ENCODE measurements at places on chromosomes 7 and 10.

- no peak for DNase-seq
These were observed 27.9 kb downstream of the C7orf25 start for GRCh38 chr7:42883950-42884349.

- no peak for DNase-seq
These were observed 136.0 kb upstream of the RSU1 start for GRCh38 chr10:16953270-16953669.

- no peak for DNase-seq
These were observed 11.1 kb upstream of the ANAPC16 start for GRCh38 chr10:72204724-72205123.

- no peak for DNase-seq
These were observed 45.4 kb downstream of the FAM53B start for GRCh38 chr10:124698545-124699469.

DNA sequence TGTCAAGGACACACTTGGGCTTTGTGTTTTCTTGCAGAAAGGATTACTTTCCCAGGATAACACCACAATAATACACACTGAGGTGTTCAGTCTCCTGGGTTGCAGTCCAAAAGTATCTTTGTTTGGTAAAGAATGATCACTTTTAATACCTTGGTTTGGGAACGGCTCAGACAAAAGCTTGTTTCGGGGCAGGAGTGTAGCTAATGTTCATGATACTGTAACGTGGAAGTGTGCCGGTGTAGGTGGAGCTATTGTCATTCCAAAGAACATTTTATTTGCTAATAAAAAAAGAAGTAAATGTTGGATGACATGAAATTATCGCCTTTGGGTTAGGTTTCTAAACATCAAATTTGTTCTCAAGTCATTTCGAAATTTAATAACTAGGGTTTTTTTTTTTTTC is 1.2 kb downstream of the EIF4H start:
- no peak for DNase-seq

DNA sequence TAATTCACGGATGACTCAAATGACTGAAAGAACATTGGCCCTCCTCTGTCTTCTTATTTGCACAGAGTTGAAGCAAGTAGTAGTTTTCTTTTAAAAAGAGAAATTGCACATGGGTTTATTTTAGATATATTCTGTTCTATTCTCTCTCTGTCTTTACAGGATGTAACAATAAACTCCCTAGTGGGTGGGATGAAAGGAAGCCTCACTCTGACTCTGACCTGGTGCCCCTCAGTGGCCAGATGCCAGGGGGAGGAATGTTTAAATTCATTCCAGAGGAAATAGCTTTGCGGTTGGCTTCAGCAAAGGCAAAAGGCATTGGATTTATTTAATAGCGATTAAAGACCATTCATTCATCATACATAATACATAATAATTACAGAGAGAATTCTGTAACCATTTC is 156.4 kb upstream of the MTPN start:
- no peak for DNase-seq

DNA sequence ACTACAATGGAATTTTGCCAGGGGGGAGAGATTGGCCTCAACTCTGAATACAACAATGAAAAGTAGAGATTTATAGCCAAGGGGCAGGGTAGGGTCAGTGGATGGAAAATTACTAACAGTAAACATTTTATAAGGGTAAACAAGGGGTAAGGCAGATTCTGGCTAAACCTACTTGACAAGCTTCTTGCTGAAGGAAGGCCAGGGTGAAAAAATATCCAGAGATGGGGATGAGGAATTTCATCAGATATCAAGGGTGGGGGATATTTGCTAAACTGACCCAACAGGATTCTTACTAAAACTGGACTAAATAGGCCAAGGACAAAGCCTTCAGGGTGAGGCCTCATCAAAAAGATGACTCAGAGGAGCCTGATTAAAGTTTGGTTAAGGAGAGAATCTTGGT is 156.3 kb downstream of the RTKN2 start:
- no peak for DNase-seq

GRCh38 chr7:81973117-81973516 is 203.3 kb upstream of the HGF start:
- no peak for DNase-seq

GRCh38 chr10:49362596-49363260 is 33.2 kb downstream of the DRGX start:
- DNase-seq, result no peak

DNA sequence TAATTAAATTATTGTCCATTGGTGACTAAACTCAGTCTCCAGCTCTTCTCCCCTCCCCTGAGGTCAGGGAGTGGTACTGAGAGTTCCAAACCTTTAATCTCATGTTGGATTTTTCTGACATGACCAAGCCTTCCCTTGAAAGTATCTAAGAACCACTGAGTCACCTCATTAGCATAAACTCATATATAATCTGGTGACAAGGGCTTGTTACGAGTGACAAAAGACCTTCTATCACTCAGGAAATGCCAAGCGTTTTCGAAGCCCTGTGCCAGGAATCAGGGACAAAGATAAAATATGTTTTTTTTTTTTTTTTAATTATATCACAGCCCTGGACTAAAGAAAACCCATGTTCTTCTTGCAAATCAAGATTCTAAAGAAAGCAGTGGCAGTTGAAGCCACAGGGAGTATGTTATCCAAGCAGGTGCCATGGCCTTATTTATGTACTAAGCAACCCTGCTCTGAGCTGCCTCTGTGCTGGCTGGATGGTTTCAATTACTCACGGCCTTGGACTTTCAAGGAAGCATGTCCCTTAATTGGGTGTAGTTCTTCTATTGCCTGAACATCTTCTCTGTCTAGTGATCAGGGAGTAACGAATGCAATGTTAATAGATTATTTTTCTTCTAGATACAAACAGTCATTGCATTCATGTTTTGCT is 169.0 kb upstream of the PRKCQ start:
- DNase-seq, result no peak

DNA sequence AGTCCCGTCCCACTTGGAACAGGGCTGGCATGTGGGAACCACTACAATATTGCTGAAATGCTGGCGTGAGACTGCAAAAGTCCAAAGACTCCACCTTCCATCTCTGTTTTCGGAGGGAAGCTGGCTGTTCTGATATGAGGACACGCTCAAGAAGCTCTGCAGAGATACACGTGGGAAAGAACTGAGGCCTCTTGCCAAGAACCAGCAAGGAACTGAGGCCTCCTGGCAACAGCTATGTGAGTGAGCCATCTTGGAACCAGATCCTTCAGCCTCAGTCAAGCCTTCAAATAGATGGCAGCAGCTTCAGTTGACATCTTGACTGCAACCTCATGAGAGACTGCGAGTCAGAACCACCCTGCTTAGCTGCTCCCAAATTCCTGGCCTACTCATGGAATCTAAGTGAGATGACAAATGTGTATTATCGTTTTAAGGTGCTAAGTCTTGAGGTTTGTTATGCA is 30.8 kb downstream of the SGMS1 start:
- no peak for DNase-seq

- no peak for DNase-seq
These were observed 14.3 kb downstream of the PRF1 start for GRCh38 chr10:70588255-70588654.

DNA sequence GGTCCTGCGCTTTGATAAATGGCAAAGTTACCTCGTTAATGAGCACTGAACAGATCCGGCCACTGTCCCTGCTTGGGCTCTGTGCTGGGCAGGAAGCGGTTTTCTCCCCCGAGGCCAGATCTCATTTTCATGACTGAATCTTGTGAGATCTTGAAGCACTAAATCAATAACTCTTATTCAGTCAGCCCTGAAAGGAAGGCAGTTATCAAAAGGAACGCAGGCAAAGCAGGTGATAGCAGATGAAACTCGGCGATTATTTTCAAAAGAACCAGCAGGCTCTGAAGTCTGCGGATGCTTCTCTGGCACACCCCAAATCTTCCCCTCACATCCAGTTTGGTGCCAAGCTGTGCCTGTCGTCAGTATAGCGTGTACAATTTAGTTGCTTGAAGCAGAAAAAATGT is 228.7 kb downstream of the BAMBI start:
- no peak for DNase-seq

DNA sequence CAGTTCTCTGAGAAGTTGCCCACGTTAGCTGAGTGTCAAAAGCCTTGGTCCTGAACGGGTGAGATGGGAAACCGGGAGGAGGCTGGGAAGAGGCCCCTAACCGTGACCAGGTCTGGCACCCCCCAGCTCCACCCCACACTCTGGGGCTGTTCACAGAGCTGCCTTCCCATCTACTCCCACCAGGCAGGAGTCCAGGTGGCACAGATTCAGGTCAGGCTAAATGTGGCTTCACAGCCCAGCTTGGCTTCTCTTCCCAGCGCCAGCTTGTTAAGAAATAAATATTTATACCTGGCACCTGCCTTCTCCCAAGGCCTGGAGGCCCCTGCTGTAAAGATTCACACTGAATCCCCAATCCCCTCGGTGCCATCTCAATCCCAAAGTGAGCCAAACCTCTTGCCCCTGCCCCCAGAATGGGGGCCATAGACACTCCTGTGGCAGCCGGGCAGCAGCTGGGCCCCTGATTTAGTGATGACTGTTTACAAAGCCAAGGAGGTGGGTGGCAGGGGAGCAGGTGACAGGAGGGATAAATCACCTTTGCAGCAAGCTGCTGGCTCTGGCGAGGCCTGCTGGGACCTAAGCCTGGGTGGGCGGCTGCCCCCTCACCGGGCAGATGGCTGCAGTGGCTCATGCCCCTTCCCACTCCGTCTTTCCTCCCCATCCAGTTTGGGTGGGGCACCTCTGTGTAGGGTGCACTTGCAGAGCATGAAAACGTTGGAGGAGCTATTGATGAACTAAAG is 72.5 kb downstream of the GOLGA7B start:
- DNase-seq, result no peak

- DNase-seq, result no peak
These were observed 28.4 kb downstream of the COA1 start for GRCh38 chr7:43700646-43701499.

DNA sequence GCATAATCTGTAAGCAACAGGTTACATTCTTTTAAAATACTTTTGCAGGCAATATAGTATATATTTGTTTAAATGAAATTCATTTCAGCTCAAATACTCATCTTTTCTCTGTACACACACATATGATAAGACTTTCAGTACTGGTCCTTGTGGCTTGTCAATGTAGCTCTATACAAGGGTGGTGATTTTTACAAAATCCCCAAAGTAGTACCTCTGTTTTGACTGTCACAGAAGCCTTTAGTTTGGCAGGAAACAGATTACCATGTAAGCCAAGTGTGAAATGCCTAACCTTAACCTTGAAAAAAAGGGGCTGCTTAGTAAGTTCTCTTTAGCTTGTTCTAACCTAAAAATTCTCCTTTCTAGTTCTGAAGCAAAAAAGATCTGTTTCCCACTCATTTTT is 87.9 kb downstream of the KCND2 start:
- DNase-seq, result no peak

DNA sequence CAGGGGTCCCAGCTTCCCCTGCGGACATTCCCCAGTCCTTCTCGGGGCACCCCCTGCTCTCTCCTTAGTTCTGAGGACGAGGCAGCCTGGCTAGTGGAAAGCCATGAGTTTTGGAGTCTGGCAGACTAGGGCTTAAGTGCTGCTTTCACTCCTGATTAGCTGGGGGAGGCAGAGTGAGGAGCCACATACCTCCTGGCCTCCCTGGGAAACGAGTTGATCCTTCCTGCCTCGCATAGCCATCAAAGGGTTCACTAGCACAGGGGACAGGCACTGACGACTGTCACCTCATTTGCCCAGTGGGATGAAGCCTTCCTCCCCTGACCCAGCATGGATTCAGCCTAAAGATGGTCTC is 402.5 kb downstream of the RPS24 start:
- no peak for DNase-seq

GRCh38 chr10:819326-819725 is 112.2 kb downstream of the LARP4B start:
- no peak for DNase-seq

- DNase-seq, result no peak
These were observed 41.1 kb downstream of the CCDC3 start for GRCh38 chr10:12960334-12960898.

GRCh38 chr7:121800916-121801675 is 71.9 kb upstream of the PTPRZ1 start:
- DNase-seq, result no peak

- DNase-seq, result no peak
These were observed 20.8 kb downstream of the NET1 start for GRCh38 chr10:5433182-5433581.

GRCh38 chr10:129954492-129955315 is 9.4 kb downstream of the EBF3 start:
- DNase-seq, result no peak

GRCh38 chr7:117090791-117091190 is 137.5 kb downstream of the ST7 start:
- DNase-seq, result no peak

DNA sequence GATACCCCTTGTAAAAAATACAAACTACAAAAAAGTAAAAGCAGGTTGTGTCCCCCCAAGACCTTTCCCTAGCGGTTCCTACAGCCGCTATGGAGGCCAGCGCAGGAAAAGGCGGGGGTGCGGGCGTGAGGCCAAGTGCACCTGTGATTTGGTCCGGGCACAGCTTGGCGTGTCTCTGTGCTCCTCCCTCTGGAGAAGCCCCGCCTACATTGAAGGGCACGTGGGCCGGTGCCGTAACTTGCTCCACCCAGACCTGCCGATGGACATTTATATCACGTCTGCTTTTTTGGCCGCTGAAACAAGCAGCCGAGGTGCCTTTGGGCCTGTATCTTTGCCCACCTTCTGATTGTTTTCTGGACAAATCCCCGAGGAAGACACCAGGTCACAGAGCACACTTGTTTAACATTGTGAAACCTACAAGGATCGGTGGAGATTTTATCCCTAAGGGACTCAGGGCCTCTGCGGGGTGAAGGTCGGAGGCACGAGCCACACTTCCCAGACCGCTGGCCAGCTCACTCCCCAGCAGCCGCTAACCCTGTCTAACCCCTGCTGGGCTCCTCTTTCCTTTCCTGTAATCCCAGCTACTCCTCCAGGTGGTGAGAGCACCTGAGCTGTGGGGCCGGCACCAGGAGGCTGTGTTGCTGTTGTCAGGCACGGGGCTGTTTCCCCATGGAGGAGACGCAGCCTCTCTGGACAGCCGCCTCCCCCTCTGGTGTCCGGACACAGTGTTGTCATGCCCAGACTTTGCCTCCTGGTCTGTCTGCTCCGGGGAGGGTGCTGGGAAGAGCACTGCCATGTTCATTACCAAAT is 18.8 kb upstream of the INPP5A start:
- peak; percentile 35 for DNase-seq

DNA sequence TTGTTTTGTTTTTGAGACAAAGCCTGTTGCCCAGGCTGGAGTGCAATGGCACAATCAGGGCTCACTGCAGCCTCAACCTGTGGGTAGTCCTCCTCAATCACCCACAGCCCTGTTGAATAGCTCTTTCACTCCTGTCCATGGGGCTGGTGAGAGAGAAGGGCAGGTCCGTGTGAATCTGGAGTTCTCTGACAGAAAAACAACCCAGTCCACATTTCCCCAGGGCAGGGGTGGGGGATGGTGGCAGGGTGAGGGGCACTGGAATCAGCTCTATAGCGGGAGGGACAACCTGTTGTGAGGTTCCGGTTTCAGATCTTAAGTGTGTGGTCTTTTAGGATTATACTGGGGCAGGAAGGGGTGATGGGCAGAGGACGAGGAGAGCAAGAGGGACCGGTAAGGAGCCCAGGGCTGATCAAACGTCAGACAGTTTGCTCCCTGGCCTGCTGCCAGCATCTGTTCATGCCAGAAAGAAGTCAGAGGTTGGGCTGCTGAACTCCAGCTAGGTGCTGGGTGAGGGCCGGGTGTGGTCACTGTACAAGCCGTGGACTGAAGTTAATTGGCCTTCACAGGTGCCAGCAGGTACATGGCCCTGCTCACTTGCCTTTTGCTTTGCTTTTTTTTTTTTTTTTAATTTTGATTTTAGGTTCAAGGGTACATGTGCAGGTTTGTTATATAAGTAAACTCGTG is 33.2 kb upstream of the MKRN1 start:
- DNase-seq, result no peak

GRCh38 chr10:113958631-113959382 is 84.9 kb upstream of the ADRB1 start:
- DNase-seq, result peak; percentile 18

Data from activated naive CD4-positive, alpha-beta T cell treated with anti-CD3 and anti-CD28 coated beads, Interleukin-2, amount 50 U/mL, for 72 hours (primary cell).